Skin of body (tissue), 3 donors: ENCODE measurements at places on chromosomes 3 and 15. TPM values are rescaled to one million over a fixed set of nuclear protein-coding genes. Genes with fewer than 3 reads are reported as not detected.

Gene WNT5A
- 28.8 TPM for total RNA-seq

Gene EIF1B
- total RNA-seq, result 26.4 TPM

Gene PPP1R14D
- not detected for total RNA-seq

Gene ITGA11
- 5.7 TPM for total RNA-seq

Gene SEMA5B
- 8.6 TPM for total RNA-seq

Gene ARRDC4
- 25.4 TPM for total RNA-seq

Gene CFAP92
- 0.30 TPM for total RNA-seq

Gene EIF4G1
- 191 TPM for total RNA-seq

Gene FGF12
- 1.4 TPM for total RNA-seq

DNA sequence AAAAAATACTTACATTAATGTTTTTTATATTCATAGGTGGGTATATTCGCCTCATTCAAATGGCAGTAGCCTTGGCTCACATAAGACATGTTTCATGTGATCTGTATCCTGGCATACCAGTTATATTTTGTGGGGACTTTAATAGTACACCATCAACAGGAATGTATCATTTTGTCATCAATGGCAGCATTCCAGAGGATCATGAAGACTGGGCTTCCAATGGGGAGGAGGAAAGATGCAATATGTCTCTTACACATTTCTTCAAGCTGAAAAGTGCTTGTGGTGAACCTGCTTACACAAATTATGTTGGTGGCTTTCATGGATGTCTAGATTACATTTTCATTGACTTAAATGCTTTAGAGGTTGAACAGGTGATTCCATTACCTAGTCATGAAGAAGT is 3.5 kb downstream of the PDE12 start:
- no peak for DNase-seq

DNA sequence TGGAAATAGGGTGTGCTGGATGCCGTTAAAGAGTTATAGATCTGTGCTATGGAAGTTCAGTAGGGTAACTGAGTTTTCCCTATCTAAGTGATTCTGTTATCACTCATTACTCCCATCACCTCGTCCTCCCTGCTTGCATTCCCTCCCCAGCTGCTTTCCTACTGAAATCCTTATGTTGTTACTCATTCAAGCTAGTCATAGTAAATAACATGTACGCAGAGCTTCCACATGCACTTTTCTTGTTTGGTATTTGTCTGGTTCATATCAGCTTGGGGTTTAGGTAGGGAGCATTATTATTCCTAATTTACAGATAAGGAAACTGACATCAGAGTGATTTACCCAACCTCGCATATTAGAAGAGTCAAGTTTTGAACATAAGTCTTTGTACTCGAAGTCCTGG is 135.1 kb downstream of the HCN4 start:
- DNase-seq, result no peak

- no peak for DNase-seq
Observed at GRCh38 chr3:42751609-42752008, 21.4 kb downstream of the CCDC13 start.

- no peak for DNase-seq
Observed at GRCh38 chr3:171906951-171907676, 64.0 kb downstream of the TMEM212 start.

GRCh38 chr3:184383033-184383740 is 3.3 kb downstream of the CHRD start:
- no peak for DNase-seq

DNA sequence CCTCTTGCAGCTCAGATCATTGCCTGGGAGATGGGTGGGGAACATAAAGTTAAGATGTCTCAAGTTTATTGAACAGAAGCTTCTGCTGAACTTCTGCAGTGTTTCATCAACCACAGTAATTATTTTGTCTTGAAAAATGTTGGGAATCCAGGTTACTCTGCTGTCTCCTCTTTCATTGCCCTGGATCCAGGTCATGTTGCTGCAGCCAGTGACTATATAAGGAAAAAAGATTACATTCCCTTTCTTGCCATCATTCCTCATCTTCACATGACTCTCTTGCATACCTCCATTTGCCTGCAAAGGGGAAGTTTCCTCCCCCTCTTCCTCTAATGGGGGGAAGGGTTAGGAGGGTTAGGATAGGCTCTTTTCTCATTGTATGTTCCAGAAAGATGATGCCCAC is 15.1 kb downstream of the GMNC start:
- no peak for DNase-seq

- DNase-seq, result no peak
Observed at GRCh38 chr15:75596703-75597345, 17.7 kb upstream of the PTPN9 start.

GRCh38 chr3:67516496-67516895 is 137.9 kb downstream of the SUCLG2 start:
- DNase-seq, result no peak

GRCh38 chr3:14265246-14265962 is 86.8 kb downstream of the LSM3 start:
- no peak for DNase-seq

GRCh38 chr3:12509466-12509865 is 25.2 kb downstream of the TSEN2 start:
- no peak for DNase-seq

DNA sequence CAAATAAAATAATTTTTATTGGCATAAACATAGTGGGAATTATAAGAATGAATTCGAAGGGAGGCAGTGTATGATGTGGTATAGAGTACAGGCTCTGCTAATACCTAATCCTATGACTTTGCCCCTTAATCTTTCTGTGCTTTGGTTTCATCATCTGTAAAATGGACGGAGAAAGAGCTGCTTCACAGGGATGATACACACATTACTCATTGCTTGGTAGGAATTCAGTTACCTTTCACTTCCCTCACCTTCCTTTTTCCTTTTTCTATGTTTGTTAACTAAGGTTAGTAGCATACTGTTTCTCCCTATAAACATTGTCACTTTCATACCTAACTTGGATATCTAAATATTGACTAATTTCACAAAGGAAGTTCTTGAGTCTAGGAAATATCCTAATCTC is 36.2 kb downstream of the LEKR1 start:
- DNase-seq, result no peak

- no peak for DNase-seq
Observed at GRCh38 chr15:91974321-91974720, 120.8 kb downstream of the SLCO3A1 start.

GRCh38 chr3:19213603-19214220 is 65.4 kb downstream of the KCNH8 start:
- no peak for DNase-seq

DNA sequence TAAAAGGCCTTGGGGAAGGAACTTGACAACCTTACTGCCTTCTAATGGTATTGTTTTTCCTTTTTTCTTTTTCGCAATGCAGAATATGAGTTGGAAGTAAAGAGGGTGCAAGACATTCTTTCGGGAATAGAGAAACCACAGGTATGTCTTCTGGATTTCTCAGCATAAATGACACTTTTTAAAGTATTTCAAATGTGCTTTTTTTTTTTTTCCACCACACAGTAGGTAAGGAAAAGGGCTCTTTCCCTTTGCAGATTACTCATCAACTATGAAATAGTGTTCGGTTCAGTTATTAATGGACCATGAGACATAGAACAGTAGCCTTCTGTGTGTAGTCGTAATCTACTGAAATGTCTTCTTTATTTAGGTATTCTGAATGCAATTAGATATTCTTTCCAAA is 162.4 kb downstream of the GHSR start:
- DNase-seq, result no peak

DNA sequence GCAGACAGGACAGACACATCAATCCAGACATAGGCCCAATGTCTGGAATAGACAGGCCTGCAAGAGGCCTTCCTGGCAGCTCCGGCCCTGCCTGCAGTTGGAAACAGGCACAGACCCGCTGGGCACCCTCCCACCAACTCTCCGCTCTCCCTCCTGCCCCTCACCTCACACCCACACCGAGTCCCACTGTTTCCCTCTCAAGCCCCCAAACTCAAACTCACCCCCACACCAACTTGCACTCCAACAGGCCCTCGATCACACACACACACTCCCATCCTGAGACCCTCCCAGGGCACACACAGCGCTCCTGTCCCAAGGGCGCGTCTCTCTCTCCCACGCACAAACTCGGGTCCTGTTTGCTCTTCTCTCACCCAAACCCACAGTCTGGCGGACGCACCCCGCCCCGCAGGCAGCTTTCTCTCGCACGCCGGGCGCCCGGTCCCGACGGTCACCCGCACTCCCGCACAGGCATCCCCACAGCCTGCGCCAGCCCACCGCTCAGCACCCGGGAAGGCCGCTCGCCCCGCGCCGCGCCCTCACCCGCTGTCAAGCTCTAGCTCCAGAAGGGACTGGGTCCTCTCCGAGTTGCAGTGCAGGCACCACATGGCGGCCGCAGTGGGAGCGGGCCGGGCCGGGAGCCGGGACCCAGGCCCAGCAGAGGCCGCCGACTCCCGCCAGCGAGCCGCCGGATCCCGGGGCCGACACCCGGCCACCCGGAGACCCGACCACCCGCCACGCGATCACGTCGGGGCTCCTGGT is 106.2 kb downstream of the IQSEC1 start:
- no peak for DNase-seq

DNA sequence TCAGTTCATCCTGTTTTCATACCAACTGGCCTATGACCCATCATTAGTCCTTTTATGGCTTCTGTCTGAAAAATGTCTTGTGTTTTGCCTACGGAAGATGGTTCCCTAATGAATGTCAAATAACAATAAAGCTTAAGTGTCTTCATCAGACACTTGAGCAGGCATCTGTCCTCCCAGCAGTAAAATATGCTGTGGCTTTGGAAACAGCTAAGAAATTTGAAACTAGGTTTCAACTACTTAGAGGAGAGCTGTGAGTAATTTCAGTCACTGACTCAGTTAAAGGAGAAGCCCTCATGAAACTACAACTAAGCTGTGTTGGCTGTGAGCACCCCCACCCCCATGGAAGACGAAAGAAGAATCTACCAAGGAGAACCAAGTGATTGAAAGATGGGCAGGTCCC is 409.4 kb upstream of the PPP2R3A start:
- DNase-seq, result no peak

GRCh38 chr3:30749230-30749629 is 142.8 kb downstream of the TGFBR2 start:
- DNase-seq, result no peak

GRCh38 chr15:66815318-66815717 is 113.3 kb downstream of the SMAD6 start:
- DNase-seq, result no peak

DNA sequence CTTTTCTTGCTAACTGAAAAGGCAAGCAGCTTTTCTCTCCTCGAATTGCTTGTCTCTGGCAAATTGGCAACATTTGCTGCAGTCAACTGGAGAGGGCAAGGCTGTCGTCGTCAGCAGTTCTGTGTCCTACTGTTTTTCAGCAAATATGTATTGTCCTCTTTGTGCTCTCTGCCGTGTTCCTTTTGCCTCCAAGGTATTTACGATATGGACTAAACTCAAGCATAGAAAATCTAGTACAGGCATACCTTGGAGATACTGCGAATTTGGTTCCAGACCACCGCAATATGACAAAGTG is 558 bp upstream of the SLC30A4 start:
- DNase-seq, result no peak

- DNase-seq, result no peak
Observed at GRCh38 chr3:131283862-131284261, 97.7 kb upstream of the NUDT16 start.

DNA sequence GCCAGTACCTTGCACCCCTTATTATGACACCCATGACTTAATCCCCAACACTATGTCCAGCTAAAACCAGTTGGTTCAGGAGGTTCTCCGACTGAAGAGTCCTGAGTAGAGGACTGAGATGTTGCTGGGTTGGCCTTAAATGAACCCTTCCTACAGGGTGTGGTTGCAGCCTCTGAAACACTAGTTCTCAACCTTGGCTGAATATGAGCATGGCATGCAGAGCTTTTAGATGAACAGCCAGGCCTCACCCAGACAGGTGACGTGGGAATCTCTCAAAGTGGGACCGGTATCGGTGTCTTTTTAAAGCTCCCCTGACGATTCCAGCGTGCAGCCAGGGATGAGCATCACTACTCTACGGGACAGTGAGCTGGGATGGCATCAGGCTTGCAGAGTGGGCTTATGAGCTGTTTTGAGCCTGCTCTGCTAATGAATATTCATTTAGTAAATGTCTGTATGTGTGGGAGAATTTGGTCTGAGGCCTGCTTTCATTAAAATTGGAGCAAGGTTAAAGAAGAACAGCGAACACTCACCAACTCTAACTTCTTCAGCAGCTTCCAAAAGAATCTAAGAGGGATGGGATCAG is 79.7 kb upstream of the PRICKLE2 start:
- DNase-seq, result no peak

DNA sequence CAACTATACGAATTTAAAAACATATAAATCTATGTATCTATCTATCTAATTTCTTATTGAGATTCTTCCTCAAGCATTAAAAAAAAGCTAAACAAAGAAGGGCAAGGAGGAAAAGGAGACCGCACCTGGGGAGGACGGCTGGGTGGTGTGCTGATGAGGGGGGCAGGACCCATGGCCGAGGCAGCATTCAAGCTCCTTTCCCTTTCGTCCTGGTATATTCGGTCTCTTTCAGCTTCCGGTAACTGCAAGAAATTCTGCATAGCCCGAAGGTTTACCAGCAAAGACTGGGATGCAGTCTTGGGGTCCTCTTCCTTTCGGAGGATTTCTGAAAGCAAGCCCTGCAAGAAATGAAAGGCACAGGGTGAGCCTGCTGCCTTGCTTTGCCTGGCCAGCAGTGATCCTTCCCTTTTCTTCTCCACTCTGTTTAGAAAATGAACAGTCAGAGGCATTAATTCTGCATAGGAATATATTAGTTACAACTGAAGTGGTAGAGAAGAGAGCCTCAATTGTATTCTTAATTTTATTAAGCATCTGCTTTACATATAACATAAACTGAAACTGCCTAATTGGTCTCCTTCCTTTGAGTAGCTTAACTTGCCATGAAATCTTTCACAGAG is 38.8 kb downstream of the SATB1 start:
- no peak for DNase-seq

DNA sequence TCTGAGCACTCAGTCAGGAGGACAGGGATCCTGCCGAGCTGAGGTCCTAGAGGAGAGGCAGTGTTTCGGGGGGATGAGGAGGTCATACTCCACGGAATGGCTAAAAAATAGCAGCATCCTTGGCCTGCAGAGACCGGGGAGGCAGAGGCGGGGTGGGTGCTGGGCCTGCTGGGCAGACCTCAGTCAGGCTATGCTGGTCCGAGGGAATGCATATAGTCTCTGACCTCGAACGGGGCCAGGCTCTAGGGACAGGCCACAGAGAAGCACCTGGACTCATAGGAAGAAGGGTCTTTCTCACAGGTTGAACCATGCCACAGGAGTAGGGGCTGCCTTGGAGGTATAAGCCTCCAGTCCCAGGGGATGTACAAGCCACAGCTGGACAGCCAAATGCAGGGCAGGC is 14.0 kb upstream of the SKIC8 start:
- no peak for DNase-seq

DNA sequence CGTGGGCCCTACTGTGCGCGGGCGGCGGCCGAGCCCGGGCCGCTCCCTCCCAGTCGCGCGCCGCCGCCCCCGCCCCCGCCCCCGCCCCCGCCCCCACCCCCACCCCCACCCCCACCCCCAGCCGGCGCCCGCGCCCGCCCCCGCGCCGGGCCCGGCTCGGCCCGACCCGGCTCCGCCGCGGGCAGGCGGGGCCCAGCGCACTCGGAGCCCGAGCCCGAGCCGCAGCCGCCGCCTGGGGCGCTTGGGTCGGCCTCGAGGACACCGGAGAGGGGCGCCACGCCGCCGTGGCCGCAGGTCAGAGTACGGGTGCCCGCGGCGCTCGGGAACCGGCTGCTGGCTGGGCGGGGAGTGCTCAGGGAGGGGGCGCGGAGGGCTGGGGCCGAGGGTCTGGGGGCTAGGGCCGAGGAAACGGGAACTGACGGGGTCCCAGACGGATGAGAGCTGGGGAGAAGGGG is 1.1 kb upstream of the PPARG start:
- peak; percentile 10 for DNase-seq
